ENCODE measurements at places on chromosomes 5 and 9.
A peak's percentile ranks its signal among the peaks of the same experiment; 100 is the strongest.

DNA sequence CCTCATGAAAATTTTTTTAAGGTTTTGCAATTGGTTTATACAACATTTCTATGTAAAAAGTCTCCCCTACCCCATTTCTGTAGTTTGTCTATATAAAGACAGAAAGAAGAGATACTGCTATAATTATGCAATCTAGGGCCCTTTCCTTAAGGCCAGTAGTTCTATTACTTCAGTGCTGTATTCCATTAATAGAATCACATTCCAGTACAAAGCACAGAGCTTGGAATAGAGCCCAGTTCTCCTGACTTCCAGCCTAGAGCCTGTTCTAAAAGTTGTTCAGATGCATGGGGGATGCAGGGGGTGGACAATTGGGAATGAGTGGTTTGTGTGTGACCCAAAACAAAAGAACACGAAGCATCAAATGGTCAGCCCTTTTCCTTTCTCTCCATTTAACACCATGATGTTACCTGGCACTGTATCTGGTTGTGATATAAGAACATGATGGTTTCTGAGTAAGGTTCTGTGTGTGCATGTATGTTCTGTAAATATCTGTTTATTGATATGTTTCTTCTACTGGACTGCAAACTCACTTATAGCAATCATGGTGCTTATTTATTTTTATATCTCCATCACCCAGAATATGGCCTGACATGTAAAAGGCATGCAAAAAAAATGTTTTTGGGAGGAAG, 8.2 kb upstream of the GRAMD2B start:
- peak; percentile 83 for DNase-seq

- DNase-seq: no peak
These were observed 46.0 kb downstream of the CAMK2A start for GRCh38 chr5:150243590-150243989.

DNA sequence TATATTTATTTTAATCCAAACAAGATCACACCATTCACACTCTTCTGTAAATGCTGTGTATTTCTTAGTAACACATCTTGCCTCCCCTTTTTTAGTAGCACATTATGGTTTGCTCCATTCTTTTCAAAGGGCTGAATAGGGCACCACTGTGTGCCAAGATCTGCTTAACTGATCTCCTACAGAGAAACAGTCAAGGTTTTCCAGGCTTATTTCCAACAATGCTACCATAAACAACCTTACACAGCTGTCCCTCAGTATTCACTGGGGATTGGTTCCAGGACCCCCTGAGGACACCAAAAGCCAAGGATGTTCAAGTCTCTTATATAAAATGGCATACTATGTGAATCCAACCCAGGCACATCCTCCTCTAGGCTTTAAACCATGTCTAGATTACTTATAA, 16.5 kb downstream of the GOLM1 start:
- no peak for DNase-seq

DNA sequence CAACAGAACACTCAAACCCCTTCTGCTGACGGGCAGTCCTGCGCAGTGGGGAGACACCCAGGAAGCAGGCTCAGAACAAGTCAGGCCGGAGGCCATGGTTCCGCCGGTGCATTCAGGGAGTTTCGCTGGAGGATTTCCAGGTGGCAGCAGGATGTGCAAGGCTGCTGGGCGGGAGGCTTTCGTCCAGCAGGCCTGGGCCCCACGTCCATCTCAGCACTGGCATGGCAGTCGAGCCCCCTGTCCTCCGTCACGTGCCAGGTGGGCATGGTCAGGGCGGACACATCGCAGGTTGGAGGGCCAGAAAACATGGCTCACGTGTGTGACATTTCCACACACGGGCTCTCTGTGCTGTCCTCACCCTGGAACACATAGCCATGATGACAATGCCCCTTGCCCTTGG, 299.9 kb upstream of the IRX2 start:
- no peak for DNase-seq

- no peak for DNase-seq
These were observed 484.7 kb upstream of the ARRDC3 start for GRCh38 chr5:91867799-91868198.

GRCh38 chr5:115624994-115625393, 842 bp downstream of the TMED7 start:
- no peak for DNase-seq

DNA sequence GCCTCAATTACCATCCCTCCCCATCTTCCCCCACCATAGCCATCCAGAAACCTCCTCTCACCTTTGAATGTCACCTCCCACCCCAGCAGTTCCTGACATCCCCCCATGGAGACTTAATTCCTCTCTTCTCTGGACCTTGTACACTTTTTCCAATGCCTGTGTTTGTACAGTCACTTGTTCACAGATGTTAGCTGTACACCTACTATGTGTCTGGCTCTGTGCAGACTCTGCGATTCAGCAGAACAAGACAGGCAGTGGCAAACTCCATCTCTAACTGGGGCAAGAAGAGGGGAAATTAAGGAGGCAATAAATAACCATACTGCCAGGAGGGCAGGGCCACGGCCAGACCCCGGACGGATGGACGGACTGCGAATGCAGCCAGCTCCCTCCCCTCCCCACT, 29.8 kb upstream of the CRB2 start:
- DNase-seq: no peak

GRCh38 chr5:72561148-72561972, 54.1 kb upstream of the ZNF366 start:
- DNase-seq: no peak

- peak; percentile 32 for DNase-seq
These were observed 10.3 kb downstream of the CDC37L1 start for GRCh38 chr9:4689687-4690104.

- DNase-seq: no peak
These were observed 363.6 kb downstream of the SH3GL2 start for GRCh38 chr9:17942498-17942897.
